ENCODE measurements at places on chromosomes 16 and 17.

GRCh38 chr16:46830417-46830901, 521 bp downstream of the C16orf87 start:
- DNase-seq, result no peak

- DNase-seq, result no peak
Observed at GRCh38 chr16:78155791-78156345, 56.4 kb downstream of the WWOX start.

DNA sequence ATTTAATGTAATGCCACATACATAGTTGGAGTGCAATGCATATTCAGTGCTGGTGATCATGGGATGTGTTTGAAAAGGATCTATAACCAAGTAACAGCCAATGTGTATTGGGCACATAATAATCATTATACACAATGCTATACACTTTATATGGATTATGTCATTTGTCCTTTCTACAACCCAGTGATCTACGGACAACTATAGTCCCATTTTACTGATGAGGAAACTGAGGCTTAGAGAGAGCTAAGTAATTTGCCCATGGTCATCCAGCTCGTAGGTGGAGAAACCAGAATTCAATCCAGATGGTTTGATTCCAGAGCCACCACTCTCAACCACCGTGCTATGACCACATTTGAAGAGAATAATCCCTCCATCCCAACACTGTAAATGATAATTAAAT, 27.4 kb downstream of the COPZ2 start:
- no peak for DNase-seq

DNA sequence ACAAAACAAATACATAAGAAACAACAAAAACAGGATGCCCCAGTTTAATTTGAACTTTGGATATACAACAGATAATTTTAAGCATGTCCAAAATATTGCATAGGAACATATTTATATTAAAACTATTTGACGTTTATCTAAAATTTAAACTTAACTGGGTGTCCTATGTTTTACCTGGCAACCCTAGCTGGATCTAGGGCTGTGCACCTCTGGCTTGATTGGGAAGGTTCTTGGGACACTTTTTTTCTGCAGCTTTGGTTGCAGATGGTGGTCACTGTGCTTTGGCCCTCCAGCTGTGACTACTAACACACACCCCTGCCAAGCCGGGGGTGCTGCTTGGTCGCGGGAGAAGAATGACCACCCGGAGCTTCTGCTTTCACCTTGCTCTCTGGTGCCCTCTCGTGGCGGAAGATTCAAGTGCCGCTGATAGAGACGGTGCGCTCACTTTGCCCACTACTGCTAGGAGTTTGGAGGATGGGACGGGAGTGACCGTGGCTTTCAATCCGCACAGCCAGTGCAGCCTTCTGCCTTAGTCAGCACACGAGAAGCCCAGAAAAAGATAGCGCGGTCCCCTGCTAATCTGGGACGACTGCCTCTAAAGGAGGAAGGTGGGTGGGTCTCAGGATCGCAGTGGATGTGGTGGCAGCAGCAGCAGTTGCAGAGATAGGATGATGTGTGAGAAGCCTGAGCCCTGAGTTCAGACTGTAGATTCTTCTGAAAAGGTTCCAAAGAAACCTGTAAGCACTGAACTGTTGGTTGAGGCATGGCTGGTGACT, 6.7 kb downstream of the SPACA3 start:
- peak; percentile 36 for DNase-seq

Data from stimulated activated CD4-positive, alpha-beta T cell treated with anti-CD3 and anti-CD28 coated beads, TNF-alpha, amount 100 ng/mL, for 1 hour (primary cell).